Naive thymus-derived CD4-positive, alpha-beta T cell (primary cell): ENCODE measurements at places on chromosomes 6 and 20.

DNA sequence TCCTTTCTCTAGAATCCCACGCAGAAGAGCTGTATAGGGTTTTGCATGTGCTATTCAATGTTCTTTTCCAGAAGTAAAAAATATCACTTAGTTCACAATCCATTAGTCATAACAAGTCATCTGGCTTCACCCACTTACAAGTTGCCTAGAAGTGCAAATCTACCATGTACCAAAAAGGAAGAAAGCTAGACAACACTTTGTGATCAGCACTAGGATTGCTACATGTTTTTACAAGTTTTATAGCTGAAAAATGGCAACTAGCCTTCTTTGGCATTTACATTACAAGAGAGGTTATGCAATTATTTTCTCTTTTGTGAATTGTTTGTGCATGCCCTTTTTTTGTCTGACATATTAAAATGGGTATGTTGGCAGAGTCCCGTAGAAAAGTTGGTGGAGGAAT, 85.6 kb upstream of the PTPRK start:
- no peak for DNase-seq
- no peaks in the 10 kb centered on the region for H3K27me3 ChIP-seq
- no peak overlapping the region for H3K4me3 ChIP-seq

GRCh38 chr6:33812669-33813068, 8.9 kb upstream of the MLN start:
- DNase-seq, result peak; percentile 27
- no peak overlapping the region for H3K4me3 ChIP-seq
- peaks cover 5% of the 10 kb centered on the region for H3K4me1 ChIP-seq
- no peaks in the 10 kb centered on the region for H3K36me3 ChIP-seq

GRCh38 chr6:149084808-149085556, 232.5 kb upstream of the TAB2 start:
- H3K4me3 ChIP-seq, result no peak overlapping the region
- no peaks in the 10 kb centered on the region for H3K36me3 ChIP-seq
- no peak for DNase-seq

- H3K36me3 ChIP-seq, result no peaks in the 10 kb centered on the region
- H3K27me3 ChIP-seq, result no peaks in the 10 kb centered on the region
- no peak overlapping the region for H3K4me3 ChIP-seq
- no peaks in the 10 kb centered on the region for H3K4me1 ChIP-seq
- no peak for DNase-seq
Observed at GRCh38 chr6:33758815-33759216, 12.1 kb upstream of the IP6K3 start.

DNA sequence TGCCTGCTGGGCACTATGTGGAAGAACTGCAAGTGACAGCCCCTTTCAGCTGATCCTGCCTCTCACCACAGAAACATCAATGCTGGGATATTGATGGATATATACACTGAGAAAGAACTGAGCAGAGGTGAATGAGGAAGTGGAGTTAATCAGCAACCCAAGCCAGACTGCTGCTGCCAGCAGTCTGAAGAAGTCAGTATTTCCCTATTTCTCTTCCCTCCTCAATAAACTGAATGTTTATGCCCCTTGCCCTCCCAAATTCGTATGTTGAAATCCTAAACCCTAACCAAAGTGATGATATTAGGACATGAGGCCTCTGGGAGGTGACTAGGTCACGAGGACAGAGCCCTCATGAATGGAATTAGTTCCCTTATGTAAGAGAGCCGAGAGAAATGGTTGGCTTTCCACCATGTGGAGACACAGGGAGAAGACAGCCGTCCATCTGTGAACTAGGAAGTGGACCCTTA, 76.3 kb downstream of the CDK19 start:
- H3K36me3 ChIP-seq, result peaks cover 11% of the 10 kb centered on the region
- H3K27ac ChIP-seq, result no peak overlapping the region
- H3K27me3 ChIP-seq, result no peaks in the 10 kb centered on the region
- no peaks in the 10 kb centered on the region for H3K4me1 ChIP-seq
- no peak for DNase-seq
- H3K4me3 ChIP-seq, result no peak overlapping the region

GRCh38 chr20:61767761-61768494, 297.8 kb downstream of the TAF4 start:
- H3K27ac ChIP-seq, result no peak overlapping the region
- H3K4me1 ChIP-seq, result no peaks in the 10 kb centered on the region
- no peaks in the 10 kb centered on the region for H3K36me3 ChIP-seq
- H3K27me3 ChIP-seq, result no peaks in the 10 kb centered on the region
- no peak overlapping the region for H3K4me3 ChIP-seq

DNA sequence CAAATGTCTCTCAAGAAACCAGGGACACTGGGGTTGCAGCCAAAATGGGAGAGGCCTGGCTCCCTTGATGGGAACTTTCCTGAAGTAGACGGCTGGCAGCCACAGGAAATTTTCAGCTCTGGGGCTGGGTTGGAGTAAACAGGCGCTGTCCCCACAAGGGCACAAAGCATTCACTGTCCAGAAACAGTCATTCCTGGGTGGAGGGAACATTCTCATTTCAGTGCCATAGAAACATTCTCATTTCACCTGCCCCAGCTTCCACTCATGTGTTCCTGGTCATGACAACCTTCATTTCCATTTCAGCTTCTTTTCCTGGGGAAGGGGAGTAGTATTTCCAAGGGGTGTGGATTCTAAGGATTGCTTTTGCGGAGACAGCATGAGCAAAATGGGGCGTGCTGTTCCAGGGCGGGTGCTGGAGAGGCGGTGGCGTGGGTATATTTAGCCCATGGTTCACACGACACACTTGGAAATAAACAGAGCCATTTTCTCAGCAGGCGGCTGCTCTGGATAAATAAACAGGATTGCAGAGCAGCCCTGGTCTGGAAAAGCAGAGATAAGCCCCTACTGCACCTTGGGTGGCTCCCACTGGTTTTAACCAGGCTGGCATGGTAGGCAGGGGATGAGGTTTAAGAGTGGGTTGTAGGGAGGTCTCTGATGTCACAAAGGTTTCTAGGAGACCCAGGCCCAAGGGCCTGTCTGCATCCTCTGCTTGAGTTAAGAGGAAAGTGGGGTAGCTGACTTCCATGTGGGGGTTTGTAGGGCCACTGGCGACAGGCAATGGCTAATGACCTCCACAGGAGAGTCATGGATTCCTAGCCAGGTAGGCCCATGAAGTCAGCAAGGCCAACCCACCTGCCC, 32.9 kb downstream of the COX4I2 start:
- no peak overlapping the region for H3K27ac ChIP-seq
- H3K4me1 ChIP-seq, result peaks cover 46% of the 10 kb centered on the region
- H3K36me3 ChIP-seq, result no peaks in the 10 kb centered on the region
- no peak for DNase-seq
- no peak overlapping the region for H3K4me3 ChIP-seq

GRCh38 chr20:31979713-31980426, 11.9 kb downstream of the XKR7 start:
- no peaks in the 10 kb centered on the region for H3K4me1 ChIP-seq
- no peak overlapping the region for H3K27ac ChIP-seq
- no peaks in the 10 kb centered on the region for H3K36me3 ChIP-seq

DNA sequence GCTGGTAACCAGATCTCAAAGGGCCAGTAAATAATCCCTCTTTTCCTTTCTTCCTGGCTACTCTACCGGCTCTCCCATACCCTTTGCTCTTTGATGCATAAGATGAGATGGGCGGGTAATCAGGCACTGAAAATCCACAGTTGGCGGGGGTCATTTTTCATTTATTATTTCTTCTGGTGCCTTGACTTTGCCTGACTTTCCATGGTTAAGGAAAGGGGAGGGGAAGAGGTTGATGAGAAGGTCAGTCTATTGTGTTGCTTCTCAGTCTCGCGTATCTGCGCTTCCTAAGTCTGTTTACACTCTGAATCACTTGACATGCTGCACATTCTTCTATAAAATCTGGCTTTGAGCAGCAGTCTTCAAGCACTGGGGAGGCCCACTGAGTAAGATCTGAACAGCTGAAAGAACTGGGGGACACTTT, 121.1 kb upstream of the HDGFL1 start:
- no peaks in the 10 kb centered on the region for H3K4me1 ChIP-seq
- H3K4me3 ChIP-seq, result no peak overlapping the region
- no peak for DNase-seq
- H3K27ac ChIP-seq, result no peak overlapping the region
- no peaks in the 10 kb centered on the region for H3K27me3 ChIP-seq
- H3K36me3 ChIP-seq, result no peaks in the 10 kb centered on the region

GRCh38 chr20:23298926-23299672, 51.5 kb upstream of the NXT1 start:
- H3K36me3 ChIP-seq, result no peaks in the 10 kb centered on the region
- H3K4me1 ChIP-seq, result no peaks in the 10 kb centered on the region
- H3K4me3 ChIP-seq, result no peak overlapping the region
- H3K27me3 ChIP-seq, result no peaks in the 10 kb centered on the region
- DNase-seq, result no peak

GRCh38 chr6:57263739-57264138, 41.6 kb upstream of the RAB23 start:
- DNase-seq, result no peak
- H3K27me3 ChIP-seq, result no peaks in the 10 kb centered on the region
- no peak overlapping the region for H3K4me3 ChIP-seq
- no peak overlapping the region for H3K27ac ChIP-seq
- H3K4me1 ChIP-seq, result no peaks in the 10 kb centered on the region

GRCh38 chr20:57322476-57322875, 7.1 kb upstream of the SPO11 start:
- no peaks in the 10 kb centered on the region for H3K27me3 ChIP-seq
- DNase-seq, result no peak
- no peak overlapping the region for H3K27ac ChIP-seq

DNA sequence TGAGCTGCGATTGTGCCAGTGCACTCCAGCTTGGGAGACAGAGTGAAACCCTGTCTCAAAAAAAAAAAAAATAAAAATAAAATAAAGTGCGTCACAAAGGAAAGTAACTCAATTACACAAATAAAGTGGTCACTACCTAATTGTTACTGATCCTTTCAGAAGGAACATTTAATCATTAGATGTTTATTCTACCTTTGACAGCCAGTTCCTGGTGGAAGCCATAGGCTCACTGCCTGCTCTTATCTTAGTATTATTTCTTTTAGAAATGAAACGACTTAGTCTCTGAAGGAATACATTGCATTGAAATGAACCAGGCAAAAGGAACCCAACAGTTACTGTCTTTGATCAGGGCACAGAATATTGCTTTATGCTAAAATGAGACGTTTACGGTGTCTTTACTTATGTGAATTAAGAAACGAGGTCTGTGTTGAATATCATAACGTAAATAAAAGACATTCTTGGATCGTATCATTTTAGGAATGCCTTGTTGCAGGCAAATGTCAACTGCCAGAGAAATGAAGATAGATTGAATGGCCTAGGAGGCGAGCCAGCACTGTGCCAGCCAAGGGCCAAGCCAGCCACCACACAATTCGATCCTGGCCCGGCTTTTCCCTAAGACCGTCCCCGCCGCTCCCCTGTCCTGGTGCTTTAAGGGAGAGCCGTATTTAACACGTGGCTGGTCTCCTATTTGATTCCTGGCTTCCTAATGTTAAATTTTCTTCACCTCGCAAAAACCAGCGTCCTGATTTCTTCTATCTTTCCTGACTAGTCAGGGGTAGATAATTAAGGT, 136.7 kb upstream of the GMDS start:
- H3K4me3 ChIP-seq, result no peak overlapping the region
- H3K27ac ChIP-seq, result no peak overlapping the region
- no peaks in the 10 kb centered on the region for H3K36me3 ChIP-seq
